ENCODE measurements at places on chromosomes 6 and 20. TPM values are rescaled to one million over a fixed set of nuclear protein-coding genes. Genes with fewer than 3 reads are reported as not detected.

The TNFRSF6B gene
- 1.2 TPM for total RNA-seq

DNA sequence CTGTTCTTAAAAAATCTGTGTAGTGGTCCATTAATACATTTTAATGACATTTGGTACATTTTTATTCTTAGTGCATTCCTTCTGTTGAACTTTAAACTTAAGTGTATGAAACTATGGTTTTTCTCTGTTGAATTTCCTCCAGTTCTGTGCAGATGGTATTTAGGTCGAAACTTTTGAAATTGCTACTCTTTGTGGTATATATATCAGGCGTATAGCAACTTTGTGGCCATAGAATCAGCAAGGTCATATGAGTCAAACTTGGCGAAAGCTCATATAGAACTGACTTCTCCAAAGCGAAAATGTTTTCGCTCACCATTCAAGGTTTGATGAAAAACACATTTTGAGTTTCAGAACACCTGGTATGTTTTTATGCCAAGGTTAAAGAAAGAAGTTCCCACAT, 93.7 kb downstream of the MAP3K4 start:
- peaks cover 16% of the 10 kb centered on the region for H3K36me3 ChIP-seq
- no peak overlapping the region for H3K4me3 ChIP-seq
- H3K27me3 ChIP-seq = no peaks in the 10 kb centered on the region
- no peak overlapping the region for H3K27ac ChIP-seq
- H3K4me1 ChIP-seq = peaks cover 16% of the 10 kb centered on the region
- no peak for DNase-seq

DNA sequence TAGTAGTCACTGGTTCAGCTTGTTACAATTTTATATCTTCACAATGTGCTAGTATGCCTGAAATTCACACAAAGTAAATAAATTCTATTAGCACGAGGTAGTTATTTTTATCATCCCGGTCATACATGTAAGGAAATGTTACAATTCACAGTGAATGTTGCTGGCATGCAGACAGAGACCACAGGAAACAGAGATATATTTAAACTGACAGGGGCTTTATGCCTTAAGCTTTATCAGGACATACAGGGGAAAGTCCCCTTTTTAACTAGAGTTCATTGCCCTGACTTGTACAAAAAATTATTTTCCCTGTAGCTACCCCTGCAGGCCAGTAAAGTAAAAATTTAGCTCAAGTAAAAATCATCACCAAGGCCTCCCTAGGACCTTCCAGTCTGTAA, 712.0 kb upstream of the NRSN1 start:
- DNase-seq = no peak
- H3K4me1 ChIP-seq = no peaks in the 10 kb centered on the region
- no peak overlapping the region for H3K27ac ChIP-seq
- H3K27me3 ChIP-seq = no peaks in the 10 kb centered on the region
- H3K4me3 ChIP-seq = no peak overlapping the region
- H3K36me3 ChIP-seq = no peaks in the 10 kb centered on the region

- peaks cover 10% of the 10 kb centered on the region for H3K4me1 ChIP-seq
- H3K27me3 ChIP-seq = peaks cover 17% of the 10 kb centered on the region
- peak overlapping the region; percentile 12 for H3K27ac ChIP-seq
- peak; percentile 65 for DNase-seq
Observed at GRCh38 chr20:38635721-38636288, 34.2 kb downstream of the ARHGAP40 start.

All from HFFc6 (cell line).